Endothelial cell (in vitro differentiated cells): ENCODE measurements at places on chromosomes 12 and 14. TPM values are rescaled to one million over a fixed set of nuclear protein-coding genes. Genes with fewer than 3 reads are reported as not detected.

- DNase-seq: peak; percentile 19
Observed at GRCh38 chr12:8948701-8949341, 624 bp downstream of the M6PR start.

GRCh38 chr12:49661191-49661590, 37.8 kb downstream of the PRPF40B start:
- no peak for DNase-seq

GRCh38 chr12:12560587-12561370, 1.9 kb downstream of the DUSP16 start:
- DNase-seq: no peak

DNA sequence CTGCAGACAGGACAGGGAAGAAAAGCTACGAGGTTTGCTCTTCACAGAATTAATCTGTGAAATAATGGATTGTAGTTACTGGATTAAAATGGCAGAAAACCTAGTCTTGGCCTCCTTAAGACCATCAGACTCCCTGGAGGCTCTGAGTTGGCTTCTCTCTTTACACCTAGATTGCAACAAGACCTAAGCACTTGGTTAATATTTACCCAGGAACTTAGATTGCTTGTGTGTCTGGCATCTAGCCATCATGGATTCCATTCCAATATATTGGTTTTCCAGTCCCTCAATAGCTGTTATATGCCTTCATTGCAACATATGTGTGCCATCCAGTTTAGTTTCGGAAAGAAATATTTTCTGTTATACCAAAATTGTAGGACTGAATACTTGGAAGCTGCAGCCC, 1.9 kb upstream of the GTF2A1 start:
- DNase-seq: no peak

The CLEC1A gene
- total RNA-seq: 29.3 TPM

GRCh38 chr12:126248871-126249403, 1183.7 kb downstream of the AACS start:
- DNase-seq: no peak

The SELPLG gene
- total RNA-seq: 1.6 TPM

The CPM gene
- total RNA-seq: 3.6 TPM

- peak; percentile 63 for DNase-seq
Observed at GRCh38 chr14:69580009-69580577, 5.4 kb upstream of the CCDC177 start.

GRCh38 chr14:90397425-90398314, 841 bp downstream of the CALM1 start:
- DNase-seq: peak; percentile 50

DNA sequence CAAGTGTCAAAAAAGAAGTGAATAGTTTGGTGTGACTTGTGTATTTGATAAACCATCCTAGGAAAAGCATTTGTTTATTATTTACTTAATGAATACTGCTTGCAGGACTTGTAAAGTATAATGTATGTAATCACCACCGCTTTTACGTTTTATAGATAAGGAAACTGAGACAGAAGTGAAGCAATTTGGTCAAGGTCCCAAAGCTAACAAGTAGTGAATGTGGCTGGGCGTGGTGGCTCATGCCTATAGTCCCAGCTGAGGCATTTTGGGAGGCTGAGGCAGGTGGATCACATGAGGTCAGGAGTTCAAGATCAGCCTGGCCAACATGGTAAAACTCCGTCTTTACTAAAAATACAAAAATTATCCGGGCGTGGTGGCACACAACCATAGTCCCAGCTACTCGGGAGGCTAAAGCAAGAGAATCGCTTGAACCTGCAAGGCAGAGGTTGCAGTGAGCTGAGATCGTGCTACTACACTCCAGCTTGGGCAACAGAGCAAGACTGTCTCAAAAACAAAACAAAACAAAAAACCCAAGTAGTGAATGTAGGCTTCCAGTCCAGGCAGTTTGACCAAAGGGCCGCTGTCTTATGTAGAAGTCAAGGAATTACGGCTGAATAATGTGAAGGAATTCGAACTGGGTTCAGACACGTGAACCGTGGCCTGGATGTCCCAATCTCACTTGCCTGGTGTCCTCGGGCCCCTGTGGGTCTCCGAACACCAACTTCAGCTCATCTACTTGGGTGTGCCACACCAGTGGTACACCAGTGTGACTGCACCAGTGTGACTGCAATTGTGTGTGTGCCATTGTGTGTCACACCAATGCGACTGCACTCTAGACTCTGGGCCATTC, 88.3 kb upstream of the MED13L start:
- no peak for DNase-seq

- no peak for DNase-seq
Observed at GRCh38 chr14:91520138-91520537, 10.0 kb upstream of the PPP4R3A start.

DNA sequence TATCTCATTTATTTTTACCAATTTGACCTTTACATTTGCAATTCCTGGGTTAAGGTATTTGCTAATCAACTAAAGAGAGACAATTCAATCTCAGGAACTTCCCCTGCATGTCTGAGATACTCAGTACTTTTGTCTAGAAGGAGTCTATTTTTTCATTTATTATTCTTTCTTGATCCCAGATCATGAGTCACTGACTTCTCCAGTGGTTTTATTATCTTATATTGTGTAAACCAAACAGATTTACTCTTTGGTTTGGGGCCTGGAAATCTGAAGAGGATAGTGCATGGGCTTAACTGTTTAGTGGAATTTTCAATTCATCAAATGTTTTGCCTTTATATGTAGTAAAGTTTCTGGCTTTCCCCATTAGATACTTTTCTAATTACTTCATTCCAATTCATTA, 185.4 kb downstream of the ALG10B start:
- DNase-seq: no peak

DNA sequence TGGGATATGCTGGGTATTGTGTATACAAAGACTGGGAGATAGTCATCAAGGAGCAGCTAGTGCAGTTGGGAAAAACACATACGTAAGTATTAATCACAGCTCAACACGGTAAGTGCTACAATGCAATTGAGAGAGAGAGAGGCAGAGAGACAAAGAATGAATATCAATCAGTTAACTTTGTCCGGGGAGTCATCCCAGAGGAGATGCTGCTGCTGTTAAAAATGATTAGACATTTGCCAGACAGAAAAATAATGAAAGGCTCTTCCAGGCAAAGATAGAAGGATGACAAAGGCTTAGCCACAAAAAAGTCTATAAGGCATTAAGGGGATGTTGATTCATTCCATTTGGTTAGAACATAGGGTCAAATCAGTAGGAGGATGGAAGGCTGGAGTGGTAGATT, 45.1 kb downstream of the AKAP6 start:
- DNase-seq: no peak

GRCh38 chr12:48795550-48796455, 6.9 kb upstream of the ADCY6 start:
- DNase-seq: peak; percentile 69
